ENCODE measurements at places on chromosomes 4 and X.

- no peak for DNase-seq
Observed at GRCh38 chr4:54643958-54644751, 13.6 kb upstream of the KIT start.

GRCh38 chr4:3361406-3361805 lies 68.6 kb downstream of the RGS12 start:
- DNase-seq, result no peak

- DNase-seq, result no peak
Observed at GRCh38 chr4:96459105-96459504, 619.2 kb downstream of the PDHA2 start.

DNA sequence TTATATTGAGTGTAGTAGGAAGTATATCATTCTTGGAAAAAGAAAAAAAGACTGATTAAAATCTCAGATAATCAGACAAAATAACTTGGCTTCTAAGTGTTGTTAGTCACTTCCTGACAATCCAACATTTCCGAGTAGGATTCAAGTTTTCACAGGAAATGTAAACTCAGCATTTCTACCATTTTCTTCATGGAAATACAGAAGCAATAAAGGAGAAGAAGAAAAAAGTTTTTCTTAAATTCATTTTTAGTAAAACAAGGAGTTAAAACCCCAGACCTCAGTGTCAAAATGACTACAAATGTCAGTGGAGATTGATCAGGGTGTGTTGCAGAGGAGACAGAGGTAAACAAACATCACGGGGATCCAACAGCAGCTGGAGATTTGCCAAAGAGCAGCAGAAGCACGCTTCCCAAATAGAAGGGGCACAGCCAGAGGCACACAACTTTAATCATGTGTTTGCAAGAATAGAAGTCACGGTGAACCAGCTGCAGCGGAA lies 129.3 kb upstream of the FAM9B start:
- DNase-seq, result no peak

- no peak for DNase-seq
Observed at GRCh38 chr4:123987408-123987807, 590.8 kb downstream of the SPRY1 start.

DNA sequence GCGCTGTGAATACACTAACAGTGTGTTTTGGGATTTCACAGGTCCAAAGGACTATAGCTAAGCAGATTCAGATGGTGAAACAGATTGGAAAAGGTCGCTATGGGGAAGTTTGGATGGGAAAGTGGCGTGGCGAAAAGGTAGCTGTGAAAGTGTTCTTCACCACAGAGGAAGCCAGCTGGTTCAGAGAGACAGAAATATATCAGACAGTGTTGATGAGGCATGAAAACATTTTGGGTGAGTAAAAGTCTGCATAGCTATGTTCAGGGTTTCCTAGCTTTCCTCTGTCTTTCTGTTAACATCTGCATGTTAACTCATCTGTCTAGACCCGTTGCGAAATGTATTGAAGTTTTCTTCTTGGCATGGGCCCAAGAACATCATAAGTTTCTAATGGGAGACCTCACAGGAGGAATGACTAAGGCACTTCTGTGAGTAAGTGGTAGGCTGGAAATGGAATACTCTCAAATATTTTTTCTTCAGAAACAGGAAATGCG lies 372.1 kb downstream of the BMPR1B start:
- no peak for DNase-seq

- DNase-seq, result no peak
Observed at GRCh38 chrX:136067966-136068365, 79.4 kb upstream of the FHL1 start.

DNA sequence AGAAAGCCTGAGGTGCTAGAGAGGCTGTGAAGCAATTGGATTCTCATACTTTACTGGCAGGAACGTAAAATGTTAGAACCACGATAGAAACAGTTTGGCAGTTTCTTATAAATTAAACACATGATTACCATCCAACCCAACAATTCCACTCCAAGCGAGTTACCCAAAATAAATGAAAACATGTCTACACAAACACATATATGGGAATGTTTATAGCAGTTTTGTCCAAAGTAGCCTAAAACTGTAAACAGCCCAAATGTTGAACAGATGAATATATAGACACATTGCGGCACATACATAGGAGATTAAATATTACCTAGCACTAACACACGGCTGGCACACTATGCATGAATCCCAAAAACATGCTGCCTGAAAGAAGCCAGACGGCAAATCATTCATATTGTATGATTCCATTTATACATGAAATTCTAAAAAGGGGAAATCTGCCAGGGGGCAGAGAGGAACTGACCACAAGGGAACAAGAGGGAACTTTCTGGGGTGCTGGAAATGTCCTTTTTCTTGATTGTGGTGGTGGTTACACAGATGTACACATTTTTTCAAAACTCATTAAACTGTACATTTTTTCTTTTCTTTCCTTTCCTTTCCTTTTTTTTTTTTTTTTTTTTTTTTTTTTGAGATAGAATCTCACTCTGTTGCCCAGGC lies 50.4 kb upstream of the SLC25A4 start:
- DNase-seq, result no peak

GRCh38 chrX:127708155-127708554 lies 344.0 kb downstream of the ACTRT1 start:
- no peak for DNase-seq

DNA sequence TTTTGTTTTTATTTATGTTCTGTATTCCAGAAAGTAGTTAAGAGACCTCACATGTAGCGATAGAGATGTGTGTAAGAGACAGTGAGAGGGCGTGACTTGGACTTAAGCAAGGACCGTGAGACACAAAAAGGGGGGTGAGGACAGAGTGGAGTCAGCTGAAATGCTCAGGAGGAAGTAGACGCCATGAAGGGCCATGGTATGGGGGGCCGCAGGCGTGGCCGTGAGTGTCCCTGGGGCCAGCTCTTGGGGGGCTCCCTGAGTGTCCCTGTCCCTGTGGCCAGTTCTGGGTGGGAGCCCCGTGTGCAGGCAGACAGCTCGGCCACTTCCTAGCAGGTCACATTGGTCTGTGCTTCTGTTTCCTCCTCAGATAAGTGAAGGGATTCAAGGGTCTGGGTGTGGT lies 23.0 kb upstream of the MSANTD1 start:
- DNase-seq, result no peak

DNA sequence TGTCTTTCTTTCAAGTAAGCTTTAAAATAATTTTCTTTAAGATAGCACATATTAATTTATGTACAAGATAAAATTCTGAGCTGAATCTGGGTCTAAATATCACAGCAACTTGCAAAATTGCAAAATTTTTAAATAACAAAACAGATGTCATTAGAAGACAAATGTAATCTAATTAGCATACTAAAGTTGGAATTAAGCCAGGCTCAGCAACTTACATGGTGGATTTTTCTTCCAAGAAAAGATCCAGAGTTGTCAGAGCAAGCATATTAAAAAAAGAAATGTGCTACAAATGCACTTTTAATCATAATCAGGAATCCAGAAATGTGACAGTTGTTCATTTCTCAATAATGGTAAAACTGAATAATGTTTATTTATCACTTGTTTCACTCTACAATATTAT lies 906.9 kb upstream of the INTU start:
- peak; percentile 14 for DNase-seq

GRCh38 chr4:60948008-60948407 lies 252.1 kb upstream of the ADGRL3 start:
- no peak for DNase-seq

Measured in NCI-H446 treated with DMSO at 0.1 percent for 48 hours (cell line).